ENCODE measurements at places on chromosomes 1 and 21.
A peak's percentile ranks its signal among the peaks of the same experiment; 100 is the strongest.

DNA sequence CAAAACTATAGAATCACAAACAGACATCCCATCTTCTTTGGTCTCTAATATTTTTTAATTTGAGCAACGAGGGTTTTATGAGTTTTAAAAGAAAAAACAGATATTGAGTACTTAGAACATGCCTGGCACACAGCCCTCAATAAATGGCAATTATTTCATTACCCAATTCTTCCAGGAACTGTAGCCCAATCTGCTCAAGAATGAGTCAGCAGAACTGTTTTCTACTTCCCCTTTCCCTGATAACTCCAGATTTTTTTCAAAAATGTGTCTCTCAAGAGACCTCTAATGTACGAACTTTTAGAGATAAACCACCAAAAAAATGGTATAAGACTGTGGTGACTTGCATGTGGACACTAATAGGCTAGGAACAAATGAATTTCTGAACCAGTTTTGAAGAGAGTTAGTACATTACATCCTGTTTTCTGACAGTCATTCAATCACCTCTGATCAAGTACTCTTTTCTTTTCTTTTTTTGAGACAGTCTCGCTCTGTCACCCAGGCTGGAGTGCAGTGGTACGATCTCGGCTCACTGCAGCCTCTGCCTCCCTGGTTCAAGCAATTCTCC lies 11.5 kb downstream of the ABL2 start:
- no peak for DNase-seq

GRCh38 chr21:37551331-37551992 lies 184.9 kb downstream of the DYRK1A start:
- DNase-seq = no peak

DNA sequence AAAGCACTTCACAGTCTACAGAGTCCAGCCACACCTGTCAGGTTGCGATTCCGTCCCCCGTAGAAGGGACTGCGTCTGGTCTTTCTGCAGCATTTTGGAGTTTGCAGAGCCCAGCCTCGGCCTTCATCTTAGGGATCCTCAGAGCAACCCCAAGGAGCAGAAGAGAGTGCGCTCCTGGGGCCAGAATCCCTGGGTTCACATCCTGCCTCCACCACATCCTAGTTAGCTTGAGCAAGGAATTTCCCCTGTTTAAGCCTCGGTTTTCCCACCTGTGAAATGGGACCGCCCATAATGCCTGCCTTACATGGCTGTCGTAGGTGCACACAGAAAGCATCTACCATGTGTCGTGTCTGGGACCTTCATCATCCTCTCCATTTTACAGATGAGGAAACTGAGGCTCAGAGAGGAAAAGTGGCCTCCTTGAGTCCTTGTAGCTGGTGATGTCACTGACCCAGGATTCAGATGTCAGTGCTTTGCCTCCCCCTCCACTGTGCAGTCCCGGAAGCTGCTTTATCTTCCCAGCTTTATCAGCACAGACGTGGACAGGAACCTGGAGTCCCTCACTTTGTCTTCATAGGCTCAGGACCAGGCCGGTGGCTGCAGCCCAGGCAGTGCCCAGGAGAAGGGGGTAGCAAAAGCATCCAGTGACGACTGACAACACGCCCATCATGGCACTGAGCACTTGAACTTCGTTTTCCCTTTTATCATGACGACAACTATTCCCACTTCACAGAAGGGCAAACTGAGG lies 438.5 kb downstream of the MATN1 start:
- DNase-seq = no peak

GRCh38 chr21:42532466-42533181 lies 19.0 kb downstream of the SLC37A1 start:
- no peak for DNase-seq

GRCh38 chr1:200247518-200247917 lies 162.3 kb downstream of the ZNF281 start:
- DNase-seq = no peak

- no peak for DNase-seq
Observed at GRCh38 chr1:198497326-198498102, 43.0 kb downstream of the ATP6V1G3 start.

DNA sequence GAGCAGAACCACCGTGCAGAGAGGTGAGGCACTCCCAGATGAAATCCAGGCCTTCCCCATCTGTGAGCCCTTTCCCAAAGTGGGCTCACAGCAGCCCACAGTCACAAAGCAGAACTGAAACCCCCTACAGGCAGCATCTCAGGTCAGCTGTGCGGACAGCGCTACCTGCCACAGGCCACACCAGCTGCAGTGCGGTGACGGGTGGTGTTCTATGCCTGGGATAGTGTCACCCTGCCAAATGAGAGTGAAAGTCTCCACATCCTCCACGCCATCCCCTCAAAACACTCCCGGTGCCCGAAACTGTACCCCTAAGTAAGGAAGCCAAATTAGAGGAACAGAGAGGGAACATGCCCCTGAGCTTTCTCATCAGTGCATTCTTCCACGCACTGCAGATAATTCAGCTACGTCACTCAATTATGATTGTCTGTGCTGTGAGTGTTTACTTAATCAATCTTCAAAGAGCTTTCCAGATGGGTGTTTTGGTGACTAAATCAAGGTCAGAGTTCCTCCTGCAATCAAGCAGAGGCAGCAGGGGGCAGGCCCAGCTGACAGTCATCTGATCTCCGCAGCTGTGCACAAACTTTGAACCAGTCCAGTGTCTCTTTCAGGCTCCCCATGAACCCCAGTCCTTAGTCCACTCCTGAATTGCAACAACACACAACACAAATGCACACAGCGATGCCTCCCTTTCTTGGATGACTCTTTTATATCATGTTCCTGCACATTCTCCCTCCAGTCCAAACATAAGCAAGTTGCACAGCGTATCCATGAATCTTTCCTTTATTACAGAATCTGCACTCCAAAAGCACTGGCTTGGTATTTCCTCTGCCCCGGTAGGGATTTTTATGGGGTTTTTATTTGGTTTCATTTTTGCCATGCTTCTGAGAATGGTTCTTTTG lies 150.0 kb downstream of the TOMM20 start:
- peak; percentile 57 for DNase-seq

- no peak for DNase-seq
Observed at GRCh38 chr1:178061620-178062019, 32.3 kb upstream of the RASAL2 start.

DNA sequence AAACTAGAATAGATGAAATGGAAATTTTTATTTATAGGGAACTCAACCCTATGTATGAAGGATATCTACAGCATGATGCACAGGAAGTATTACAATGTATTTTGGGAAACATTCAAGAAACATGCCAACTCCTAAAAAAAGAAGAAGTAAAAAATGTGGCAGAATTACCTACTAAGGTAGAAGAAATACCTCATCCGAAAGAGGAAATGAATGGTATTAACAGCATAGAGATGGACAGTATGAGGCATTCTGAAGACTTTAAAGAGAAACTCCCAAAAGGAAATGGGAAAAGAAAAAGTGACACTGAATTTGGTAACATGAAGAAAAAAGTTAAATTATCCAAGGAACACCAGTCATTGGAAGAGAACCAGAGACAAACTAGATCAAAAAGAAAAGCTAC lies 7.9 kb downstream of the USP1 start:
- DNase-seq = no peak

GRCh38 chr1:23727362-23727811 lies 15.9 kb upstream of the ELOA start:
- no peak for DNase-seq

All from GM13977 (cell line).